ENCODE measurements at places on chromosomes 2 and 18. TPM values are rescaled to one million over a fixed set of nuclear protein-coding genes. Genes with fewer than 3 reads are reported as not detected.

DNAH7 gene
- 0.11 TPM for total RNA-seq

CCDC74B gene
- total RNA-seq = 0.44 TPM

CNRIP1 gene
- 8.0 TPM for total RNA-seq

POTEC gene
- total RNA-seq = not detected

PLB1 gene
- 2.4 TPM for total RNA-seq

MAP2 gene
- total RNA-seq = 6.2 TPM

IL1F10 gene
- not detected for total RNA-seq

UPP2 gene
- not detected for total RNA-seq

PRSS56 gene
- not detected for total RNA-seq

IKZF2 gene
- total RNA-seq = 6.8 TPM

SLC4A3 gene
- total RNA-seq = 426 TPM

CYTIP gene
- 0.82 TPM for total RNA-seq

IMPA2 gene
- total RNA-seq = 51.5 TPM

ZBTB7C gene
- total RNA-seq = 2.7 TPM

SERPINB11 gene
- not detected for total RNA-seq

HOXD3 gene
- total RNA-seq = not detected

VWC2L gene
- total RNA-seq = not detected

BMP10 gene
- total RNA-seq = 0.19 TPM

CCDC142 gene
- total RNA-seq = 5.6 TPM

Measured in left ventricle myocardium inferior (tissue), 1 donor.